ENCODE measurements at places on chromosomes 13 and 19.

DNA sequence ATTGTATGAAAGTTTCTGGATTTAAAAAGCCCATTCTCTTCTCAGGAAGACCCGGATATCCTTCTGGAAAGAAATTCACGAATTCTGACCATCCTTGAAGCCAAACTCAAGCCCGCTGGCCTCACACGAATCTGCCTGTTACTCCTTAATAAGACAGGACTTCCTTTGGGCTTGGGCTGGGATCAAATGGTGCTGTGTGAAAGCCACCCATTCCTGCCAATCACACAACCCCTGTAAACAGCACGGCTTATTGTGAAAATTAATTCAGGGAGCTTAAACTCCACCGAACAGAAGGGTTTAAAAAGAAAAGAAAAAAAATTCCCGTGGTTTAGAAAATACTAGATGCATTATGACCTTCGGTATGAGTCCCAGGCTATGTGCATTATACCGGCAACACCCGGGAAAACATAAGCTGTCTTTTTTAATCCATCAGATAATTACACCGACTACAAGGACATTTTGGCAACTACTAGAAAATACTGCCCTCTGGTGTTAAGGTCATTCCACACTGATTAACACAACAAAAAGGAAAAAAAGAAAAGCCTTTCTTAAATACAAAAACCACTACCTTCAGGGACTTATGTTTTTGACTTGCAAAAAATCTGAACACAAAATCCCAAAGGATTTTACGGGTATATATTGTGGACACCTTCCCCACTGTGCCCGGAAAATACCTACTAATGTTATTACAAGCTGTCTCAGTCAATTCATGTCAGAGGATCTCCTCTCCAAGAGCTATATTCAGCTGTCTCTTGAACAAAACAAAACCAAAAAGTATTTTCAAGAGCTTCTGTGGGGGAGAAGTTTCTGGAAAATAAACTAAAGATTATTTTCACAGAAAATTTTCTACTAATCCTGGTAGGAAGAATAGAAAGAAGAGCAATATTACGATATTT, 76.0 kb upstream of the LSM14A start:
- no peak for DNase-seq

DNA sequence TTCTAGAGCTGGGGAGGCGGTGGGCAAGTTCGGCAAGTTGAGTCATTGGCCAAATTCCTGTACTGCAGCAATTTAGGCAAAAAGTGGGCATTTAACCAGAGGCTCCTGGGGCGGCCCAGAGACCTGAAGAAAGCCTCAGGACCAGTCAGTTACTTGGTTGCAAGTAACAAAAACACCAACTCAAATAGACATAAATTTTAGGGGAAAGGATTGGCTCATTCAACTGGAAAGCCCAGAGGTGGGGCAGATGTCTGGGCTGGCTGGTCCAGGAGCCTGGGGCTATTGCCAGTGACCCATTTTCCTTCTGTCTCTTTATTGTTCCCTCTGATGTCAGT, 97.1 kb downstream of the SIPA1L3 start:
- no peak for DNase-seq

DNA sequence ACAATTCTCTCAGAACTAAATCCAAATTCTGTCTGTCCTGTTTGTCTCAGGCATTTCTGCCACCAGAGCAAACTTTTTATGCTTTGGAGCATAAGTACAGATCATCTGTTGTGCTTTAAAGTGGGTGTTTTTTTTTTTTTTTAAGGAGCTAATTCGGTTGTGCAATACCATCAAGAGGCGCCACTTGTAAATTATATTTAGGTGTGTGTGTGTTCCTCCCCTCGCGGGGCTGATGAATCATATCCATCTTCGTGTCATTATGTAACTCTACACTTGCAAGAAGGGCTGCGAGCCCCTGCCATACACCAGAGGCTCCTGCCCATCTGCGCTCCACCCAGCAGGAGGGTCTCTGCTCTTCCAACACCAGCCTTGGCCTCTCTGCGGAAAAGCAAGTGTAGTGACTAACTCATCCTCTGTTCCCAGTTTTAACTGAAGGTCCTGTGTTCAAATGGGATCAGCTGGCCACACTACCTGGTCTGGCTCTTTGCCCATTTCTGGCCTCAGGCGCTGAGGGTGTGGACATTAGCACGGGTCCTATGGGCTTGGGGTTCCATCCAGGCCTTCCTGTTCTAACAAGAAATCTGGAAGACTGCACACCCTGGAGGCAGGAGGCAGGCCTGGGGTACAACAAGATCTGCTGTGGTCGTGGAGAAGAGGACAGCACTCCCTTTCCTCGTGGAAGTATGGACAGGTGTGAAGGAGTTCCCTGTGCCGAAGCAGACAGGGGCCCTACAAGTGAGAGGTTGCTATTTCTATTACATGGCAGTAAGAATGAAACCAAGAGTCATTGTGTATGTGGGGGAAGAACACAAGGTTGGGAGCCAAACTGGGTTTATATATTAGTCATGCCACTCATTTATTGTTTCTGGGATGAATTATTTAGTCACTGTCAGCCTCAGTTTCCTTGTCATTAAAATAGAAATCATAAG, 96.1 kb upstream of the MBNL2 start:
- no peak for DNase-seq

DNA sequence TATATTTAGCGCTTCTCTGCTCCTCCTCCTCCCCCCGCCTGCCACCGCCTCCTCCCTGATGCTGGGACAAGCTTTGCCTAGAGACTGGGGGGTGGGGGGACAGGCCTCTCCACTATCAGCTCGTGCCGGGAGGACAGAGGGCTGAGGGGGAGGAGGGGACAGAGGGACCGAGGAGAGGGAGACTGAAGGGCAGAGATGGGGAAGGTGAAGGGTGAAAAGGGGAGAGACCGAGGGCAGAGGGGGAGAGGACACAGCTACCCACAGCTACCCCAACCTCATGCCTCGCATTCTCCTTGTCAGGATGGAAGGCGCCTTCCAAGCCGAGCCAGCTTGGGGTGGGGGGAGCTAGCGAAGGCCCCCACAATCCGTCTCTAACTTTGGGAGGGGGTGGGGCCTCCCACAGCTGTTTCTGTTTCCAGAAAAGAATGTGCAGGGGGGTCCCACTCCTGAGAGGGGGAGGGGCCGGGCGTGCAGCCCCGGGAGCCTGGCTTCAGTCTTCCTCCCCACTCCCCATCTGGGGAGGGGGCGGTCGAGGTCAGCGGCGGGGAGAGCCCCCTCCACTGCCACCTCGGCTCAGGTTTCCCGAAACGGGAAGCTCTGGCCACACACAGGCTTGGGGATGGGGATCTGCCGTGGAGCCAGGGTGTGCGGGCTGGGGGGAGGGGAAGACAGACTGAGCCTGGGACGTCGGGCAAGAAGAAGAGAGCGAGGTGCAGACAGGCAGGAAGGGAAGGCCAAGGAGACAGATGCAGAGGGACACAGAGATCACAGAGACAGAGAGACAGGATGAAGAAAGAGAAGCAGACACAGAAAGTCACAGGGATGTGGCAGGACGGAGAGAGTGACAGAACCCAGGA, 1.6 kb downstream of the DACT3 start:
- no peak for DNase-seq

GRCh38 chr13:29479716-29480492, 115.6 kb downstream of the SLC7A1 start:
- DNase-seq, result no peak

- DNase-seq, result no peak
These were observed 218.7 kb downstream of the POSTN start for GRCh38 chr13:37379841-37380240.

DNA sequence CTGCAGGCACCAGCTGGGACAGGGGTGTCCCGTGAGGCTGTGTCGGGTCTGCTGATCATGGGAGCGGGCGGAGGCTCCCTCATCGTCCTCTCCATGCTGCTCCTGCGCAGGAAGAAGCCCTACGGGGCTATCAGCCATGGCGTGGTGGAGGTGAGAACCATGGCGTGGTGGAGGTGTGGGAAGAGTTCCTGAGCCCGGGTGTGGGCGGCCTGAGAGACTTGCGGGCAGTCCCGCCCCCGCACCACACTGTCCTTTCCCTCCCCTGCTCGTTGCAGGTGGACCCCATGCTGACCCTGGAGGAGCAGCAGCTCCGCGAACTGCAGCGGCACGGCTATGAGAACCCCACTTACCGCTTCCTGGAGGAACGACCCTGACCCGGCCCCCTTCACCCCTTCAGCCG, 10.7 kb downstream of the APLP1 start:
- DNase-seq, result no peak

- no peak for DNase-seq
These were observed 32.9 kb downstream of the FLT3 start for GRCh38 chr13:28067491-28067890.

DNA sequence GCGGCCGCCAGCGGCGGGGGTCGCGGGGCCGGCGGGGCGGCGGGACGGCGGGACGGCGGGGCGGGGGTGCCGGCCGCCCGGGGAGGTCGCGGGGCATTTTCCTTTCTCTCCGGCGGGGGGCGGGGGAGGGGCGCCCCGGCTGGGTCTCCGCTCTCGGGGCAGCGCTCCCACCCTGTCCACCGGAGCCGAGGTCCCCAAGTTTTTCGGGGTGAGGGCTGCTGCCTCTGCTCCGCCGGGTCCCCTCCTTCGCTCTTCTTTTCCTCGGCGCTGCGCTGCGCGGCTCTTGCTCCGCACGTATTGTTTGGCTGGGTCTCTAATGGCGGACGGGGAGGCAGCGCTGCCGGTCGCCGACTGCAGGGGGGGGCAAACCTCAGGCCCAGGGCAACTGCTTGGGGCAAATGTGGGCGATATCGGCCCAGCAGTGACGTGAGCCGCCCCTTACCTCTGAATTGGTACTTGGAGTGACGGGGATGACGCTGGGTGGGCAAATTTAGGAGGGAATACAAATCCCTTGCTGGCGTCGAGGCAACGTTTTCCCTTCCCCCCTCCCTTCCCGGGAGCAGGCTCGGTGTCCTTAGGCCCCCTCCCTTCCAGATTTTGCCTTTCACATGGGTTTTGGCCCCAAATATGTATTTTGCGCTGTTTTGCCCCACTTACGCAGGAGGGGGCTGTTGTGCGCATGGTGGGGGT, 759 bp downstream of the ZMYM2 start:
- peak; percentile 79 for DNase-seq

DNA sequence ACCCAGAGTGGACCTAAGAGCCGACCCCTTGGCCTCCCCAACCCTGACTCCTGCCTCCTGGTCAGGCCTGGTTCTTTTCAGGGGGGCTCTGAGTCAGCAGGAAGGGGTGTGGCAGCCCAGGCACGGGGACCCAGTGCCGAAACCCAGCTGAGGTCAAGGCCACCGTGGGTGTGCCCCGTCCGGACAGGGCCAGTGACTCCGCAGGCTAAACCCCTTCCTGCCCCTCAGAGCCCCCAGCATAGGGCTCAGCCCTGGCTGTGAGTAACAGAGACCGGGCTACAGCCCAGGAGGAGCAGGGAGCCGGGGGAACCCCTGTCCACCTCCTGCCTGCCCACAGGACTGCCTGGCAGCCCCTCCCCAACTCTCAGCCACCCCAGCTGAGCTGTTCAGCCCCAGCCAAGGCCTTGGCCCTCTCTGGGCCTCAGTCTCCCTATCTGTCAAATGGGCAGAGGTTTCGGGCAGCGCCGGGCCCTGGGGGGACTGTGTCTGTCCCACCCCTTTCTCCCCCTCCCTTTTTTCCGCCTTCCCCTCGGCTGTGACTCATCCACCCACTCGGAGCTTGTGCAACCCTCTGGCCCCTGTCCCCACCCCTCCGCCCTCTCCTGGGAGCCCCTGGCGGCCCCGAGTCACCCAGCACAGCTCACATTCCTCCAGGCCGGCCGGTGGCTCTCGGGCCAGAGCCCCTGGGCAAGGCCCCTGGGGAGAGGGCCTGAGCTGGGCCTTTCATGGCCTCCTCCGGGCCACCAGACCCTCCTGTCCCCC, 8.6 kb downstream of the ZBTB7A start:
- peak; percentile 96 for DNase-seq

- DNase-seq, result no peak
These were observed 75.9 kb upstream of the RNF113B start for GRCh38 chr13:98252931-98253470.

DNA sequence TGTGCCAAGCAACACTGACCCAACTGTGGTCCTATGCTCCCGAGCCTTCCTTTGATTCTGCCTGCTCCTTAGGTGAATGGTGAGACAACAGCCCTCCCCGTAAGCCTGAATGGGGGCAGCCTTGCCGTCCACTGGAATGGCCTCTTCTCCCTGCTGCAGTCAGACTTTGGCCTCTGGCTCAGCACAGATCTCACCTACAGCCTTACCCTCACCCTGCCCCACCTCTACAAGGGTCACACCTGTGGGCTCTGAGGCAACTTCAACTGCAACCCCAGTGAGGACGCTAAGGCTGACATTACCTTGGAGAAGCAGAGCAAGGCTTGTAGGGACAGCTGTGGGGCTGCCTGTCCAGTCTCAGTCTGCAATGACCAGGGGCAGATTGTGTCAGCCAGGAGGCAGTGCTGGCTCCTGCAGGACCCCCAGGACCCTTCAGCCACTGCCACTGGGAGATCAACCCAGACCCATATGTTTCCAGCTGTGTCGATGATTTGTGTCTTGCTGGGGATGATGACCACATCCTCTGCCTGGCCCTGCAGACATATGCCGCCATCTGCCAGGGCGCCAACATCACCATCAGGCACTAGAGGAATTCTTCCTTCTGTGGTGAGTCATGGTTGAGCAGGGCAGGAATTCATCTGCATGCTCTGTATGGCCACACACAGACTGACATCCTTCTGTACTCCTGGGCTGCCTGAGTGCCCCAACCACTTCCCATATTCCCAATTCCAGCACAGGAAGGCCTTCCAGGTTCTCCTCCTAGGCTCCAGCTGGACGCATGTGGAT, 27.3 kb upstream of the FXYD3 start:
- no peak for DNase-seq

DNA sequence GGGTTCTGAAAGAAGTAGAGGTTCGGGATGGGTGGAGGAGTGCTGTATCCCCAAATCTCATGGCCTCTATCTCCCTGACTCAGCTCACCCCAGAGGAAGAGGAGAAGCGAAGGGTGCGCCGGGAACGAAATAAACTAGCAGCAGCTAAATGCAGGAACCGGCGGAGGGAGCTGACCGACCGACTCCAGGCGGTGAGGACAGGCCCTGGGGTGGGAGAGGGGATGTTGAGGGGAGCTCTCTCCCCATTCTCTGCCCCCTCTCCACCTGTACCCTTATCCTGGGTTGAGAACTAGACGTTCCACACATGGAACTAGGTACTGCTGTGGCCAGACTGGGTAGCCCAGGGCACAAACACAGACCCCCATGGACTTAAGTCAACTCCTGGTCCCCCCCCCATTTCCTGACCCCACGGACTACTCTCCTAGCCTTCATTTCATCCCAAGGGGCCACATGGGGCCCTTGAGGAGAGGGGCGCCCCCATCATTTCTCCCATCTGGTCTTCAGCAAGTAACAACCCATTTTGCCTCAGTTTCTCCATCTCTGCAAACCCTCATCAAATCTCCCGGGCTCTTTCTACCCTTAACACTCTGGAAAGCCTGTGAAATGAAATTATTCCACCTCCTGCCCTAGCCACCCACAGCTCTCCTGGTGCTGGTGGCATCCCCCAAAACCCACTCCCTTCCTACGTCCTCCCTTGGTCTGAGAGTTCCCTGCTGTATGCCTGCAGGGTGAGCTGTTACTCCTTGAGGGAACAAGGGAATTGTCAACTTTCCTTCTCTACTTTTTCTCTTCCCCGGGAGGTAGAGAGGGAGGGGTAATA, 3.5 kb downstream of the FOSB start:
- no peak for DNase-seq

- no peak for DNase-seq
These were observed 8.8 kb downstream of the SPPL2B start for GRCh38 chr19:2337329-2337707.

GRCh38 chr19:20669263-20669662, 7.9 kb upstream of the ZNF626 start:
- no peak for DNase-seq
